ENCODE measurements at places on chromosomes 12 and 14.
A peak's percentile ranks its signal among the peaks of the same experiment; 100 is the strongest.

DNA sequence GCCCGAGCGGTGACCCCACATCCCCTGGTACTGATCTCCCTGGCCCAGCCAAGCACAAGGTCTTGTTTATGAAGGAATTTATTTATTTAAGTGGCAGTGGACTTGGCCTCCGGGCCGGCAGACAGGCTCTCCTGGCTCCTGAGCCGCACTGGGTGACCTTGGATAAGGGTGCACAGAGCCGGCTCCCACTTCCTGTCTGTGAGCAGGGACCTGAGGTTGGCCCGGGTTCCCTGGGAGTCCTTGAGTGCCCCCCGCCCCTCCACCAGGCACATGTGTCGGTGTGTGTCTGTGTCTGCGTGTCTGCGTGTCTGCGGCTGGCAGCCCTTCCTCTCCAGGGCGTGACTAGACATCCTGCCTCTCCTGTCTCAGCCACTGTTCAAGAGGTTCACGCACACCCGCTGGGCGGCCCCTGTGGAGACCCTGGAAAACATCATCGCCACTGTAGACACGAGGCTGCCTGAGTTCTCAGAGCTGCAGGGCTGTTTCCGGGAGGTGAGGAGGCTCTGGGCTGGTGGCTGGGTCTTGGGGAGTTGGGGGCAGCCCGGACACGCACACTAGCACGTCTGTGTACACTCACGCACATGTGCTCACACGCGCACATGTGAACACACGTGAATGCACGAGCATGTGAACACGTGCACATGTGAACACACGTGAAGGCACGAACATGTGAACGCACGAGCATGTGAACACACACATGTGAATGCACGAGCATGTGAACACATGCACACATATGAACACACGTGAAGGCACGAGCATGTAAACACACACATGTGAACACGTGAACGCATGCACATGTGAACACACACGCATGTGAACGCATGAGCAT lies 9.3 kb downstream of the TNFAIP2 start:
- no peak for DNase-seq

DNA sequence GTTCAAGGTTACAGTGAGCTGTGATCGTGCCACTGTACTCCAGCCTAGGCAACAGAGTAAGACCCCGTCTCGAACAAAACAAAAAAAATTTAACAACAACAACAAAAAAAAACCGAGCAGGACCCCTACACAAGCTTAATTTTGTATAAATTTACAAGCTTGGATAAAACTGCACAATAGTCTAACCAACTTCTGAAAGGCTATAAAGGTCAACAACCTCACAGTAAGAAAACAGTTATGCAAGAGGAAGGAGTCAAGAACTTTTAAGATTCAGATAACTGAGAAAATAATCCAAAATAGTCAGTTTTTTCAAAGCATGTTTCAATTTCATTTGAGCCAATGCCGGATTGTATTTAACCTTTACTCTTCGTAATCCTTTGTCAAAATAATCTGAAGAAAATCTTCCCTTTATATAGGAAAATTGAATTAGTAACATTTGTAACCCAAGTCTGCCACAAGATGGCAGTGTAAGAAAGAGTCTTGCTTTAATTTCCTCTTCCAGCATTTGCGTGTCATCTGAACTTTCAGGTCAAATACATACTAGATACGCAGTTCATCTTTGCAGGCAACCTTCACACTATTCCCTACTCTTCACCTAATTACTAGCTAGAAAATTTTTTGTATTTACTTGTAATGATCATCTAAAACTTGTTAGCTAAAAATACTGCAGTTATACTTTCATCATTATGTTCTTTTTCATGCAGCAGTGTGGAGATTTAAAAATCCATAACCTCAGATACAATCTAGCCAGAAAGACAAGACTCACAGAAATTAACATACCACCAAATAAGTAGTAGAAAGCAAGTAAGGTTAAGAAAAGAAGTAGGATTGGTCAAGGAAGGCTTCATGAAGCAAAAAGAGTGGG lies 5.8 kb downstream of the CCNB1IP1 start:
- DNase-seq: peak; percentile 79

GRCh38 chr14:51677266-51677665 lies 25.6 kb downstream of the FRMD6 start:
- no peak for DNase-seq

- DNase-seq: peak; percentile 8
Measured at GRCh38 chr12:119229837-119230236, 51.1 kb downstream of the HSPB8 start.

DNA sequence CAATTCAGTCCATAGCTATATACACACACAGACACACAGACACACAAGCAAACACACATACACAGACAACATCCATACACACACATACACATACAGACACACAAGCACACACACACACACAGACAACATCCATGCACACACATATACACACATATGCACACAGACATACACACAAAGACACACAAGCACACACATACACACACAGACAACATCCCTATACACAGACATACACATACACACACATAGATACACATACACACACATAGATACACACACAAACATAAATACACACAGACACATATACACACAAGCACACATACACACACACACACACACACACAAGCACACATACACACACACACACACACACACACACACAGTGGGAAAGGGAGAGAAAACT lies 254.8 kb downstream of the VRK1 start:
- no peak for DNase-seq

DNA sequence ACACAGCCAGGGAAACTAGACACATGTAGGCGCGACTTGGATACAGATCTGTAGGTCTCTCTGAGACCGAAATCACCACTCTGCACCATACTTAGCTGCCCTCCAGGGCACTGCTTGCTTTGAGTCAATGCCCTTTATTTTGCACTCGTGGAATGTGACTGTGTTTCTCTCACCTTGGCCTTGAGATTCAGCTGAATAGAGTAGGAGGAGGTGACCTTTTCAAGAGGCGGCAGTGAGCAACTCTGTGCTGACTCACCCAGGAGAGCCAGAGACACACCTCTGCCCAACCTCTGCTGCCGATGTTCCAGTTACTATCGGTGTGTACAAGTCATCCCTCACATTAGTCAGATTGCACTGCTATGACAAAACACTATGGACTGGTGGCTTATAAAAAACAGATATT lies 583.4 kb downstream of the VRK1 start:
- DNase-seq: no peak

- DNase-seq: no peak
Measured at GRCh38 chr12:2615665-2616402, 178.9 kb upstream of the FKBP4 start.

GRCh38 chr12:69661386-69661785 lies 37.7 kb downstream of the BEST3 start:
- DNase-seq: no peak

GRCh38 chr12:25241167-25242020 lies 9.3 kb downstream of the KRAS start:
- peak; percentile 42 for DNase-seq

GRCh38 chr12:54977155-54977554 lies 7.4 kb downstream of the TESPA1 start:
- DNase-seq: no peak

- DNase-seq: no peak
Measured at GRCh38 chr12:42922505-42922850, 332.9 kb upstream of the PRICKLE1 start.

- no peak for DNase-seq
Measured at GRCh38 chr12:57852200-57852599, 5.7 kb upstream of the CTDSP2 start.

- peak; percentile 63 for DNase-seq
Measured at GRCh38 chr12:57983146-57983857, 41.9 kb downstream of the ATP23 start.

DNA sequence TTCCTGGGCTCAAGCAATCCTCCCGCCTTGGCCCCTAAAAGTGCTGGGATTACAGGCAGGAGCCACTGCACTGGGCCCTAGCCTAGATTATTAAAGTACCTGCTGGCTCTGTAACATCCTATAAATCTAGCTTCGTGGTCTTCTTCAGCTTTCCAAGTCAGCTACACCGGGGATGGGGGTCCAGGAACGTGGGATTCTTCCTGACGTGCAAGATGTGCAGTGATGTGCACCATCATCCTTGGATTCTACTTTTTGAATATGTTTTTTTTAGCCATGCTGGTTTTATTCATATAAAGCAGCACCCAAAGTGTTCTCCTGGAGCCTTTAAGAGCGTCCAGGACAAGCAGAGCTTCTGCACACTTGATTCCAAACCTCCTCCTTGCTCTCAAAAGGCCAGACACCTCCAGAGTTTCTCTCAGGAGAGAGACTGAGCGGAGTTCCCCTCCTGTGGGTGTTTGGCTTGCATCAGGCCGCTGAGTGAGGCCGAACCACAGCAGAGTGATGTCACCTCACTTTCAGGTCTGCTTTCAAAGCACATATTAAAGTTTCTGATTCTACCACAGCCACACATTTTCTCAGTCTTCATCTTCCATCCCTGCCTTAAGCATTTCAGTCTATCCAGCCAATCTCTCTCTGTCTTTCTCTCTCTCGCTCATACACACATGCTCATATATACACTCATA lies 33.4 kb downstream of the VCPKMT start:
- no peak for DNase-seq
